ENCODE measurements at places on chromosomes 7 and 10.

GRCh38 chr10:104350127-104350635, 3.5 kb upstream of the CFAP58 start:
- DNase-seq: no peak

- DNase-seq: no peak
Observed at GRCh38 chr7:74338366-74339108, 49.3 kb downstream of the CLIP2 start.

DNA sequence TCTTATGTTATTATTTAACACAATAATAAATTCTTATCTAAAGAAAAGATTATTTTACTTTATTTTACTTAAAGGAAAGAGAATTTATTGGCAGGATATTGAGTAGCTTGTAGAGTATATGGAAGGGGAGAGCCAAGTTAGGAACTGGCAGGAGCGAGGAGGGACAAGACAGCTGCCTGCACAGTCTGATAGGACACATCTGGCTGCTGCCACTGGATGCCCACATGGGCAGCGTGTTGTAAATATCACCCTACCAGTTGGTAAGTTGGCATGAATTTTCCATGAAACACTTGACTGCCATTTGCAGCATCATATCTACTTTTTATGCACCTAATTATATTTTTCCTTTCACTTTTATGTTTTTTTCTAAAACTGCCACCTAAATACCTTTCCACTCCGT, 19.6 kb downstream of the SRI start:
- DNase-seq: no peak

- no peak for DNase-seq
Observed at GRCh38 chr10:71882813-71883659, 32.0 kb upstream of the PSAP start.

- DNase-seq: peak; percentile 56
Observed at GRCh38 chr7:25069900-25070443, 55.1 kb downstream of the CYCS start.

GRCh38 chr10:44898665-44899064, 12.5 kb upstream of the TMEM72 start:
- no peak for DNase-seq

GRCh38 chr10:112532189-112532588, 85.2 kb downstream of the VTI1A start:
- DNase-seq: no peak

GRCh38 chr7:129191272-129191671, 2.8 kb downstream of the SMO start:
- DNase-seq: no peak

GRCh38 chr10:77187376-77187999, 450.1 kb downstream of the KCNMA1 start:
- DNase-seq: no peak

DNA sequence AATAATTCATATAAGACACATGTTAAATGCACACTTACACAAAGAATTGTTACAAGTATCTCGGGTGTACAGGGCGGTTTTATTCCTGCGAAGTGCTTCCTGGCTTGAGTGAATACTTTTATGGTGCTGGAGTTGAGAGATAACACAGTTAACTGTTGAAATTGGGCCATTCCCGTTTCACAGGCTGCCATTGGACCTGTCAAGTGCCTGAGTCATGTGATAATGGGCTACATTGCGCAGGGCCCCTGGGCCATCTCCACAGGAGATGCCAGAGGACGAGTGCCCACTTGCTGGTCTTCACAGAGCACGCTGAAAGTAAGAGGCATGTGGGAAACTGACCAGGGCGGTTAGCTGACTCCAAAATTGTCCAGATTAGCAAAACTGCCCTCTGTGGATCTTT, 4.8 kb downstream of the FBH1 start:
- DNase-seq: no peak

DNA sequence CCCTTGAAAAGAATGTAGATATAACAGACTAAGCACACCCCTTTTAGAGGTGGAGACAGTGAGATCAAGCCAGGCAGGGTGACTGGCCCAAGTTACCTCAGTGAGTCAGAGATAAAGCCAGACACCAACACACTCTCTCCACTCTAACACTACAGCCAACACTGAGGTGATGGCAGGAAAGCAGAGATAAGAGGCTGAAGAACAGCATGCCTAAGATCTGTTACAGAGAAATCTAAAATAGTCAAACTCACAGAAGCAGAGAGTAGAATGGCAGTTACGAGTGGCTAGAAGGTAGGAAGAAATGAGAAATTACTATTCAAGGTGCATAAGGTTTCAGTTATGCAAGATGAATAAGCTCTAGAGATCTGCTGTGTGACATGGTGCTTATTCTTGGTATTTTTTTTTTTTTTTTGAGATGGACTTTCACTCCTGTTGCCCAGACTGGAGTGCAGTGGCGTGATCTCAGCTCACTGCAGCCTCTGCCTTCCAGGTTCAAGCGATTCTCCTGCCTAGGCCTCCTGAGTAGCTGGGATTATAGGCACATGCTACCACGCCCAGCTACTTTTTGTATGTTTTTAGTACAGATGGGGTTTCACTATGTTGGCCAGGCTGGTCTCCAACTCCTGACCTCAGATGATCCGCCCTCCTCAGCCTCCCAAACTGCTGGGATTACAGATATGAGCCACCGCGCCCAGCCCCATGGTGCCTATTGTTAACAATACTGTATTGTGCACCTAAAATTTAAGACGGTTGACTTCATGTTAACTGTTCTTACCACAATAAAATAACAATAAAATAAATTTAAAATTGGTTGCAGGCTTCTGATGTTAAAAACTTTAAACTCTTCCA, 28.7 kb downstream of the ICA1 start:
- DNase-seq: no peak

- DNase-seq: no peak
Observed at GRCh38 chr7:22997871-22998518, 15.9 kb downstream of the HYCC1 start.

GRCh38 chr10:131812736-131813604, 87.8 kb upstream of the PPP2R2D start:
- no peak for DNase-seq

DNA sequence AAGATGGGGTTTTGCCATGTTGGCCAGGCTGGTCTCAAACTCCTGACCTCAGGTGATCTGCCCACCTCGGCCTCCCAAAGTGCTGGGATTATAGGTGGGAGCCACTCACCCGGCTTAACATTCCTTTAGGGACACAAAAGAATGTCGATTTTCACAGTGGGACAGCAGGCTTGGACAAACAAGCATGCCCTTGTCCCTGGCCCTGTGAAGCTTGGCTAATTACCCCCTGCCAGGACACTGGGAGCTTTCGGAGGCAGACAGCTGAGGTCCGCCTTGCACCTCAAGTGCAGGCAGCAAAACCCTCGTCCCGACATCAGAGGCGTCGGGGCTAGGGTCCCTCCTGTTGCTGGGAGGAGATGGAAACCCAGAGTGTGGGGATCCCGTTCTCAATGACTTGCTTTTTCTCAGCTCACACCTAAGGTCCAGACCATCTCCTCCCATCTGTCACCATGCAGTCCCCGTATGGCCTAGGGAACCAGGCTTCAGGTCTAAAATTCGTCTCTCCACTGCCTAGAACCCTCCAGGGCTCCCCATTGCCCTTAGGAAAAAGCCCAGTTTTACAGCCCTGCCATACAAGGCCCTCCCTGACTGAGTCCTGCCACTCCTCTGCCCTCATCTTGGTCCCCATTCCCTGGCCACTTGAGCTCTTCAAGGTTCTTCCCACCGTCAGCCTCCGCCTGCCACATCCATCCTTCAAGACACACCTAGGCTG, 6.3 kb upstream of the CLIP2 start:
- no peak for DNase-seq

DNA sequence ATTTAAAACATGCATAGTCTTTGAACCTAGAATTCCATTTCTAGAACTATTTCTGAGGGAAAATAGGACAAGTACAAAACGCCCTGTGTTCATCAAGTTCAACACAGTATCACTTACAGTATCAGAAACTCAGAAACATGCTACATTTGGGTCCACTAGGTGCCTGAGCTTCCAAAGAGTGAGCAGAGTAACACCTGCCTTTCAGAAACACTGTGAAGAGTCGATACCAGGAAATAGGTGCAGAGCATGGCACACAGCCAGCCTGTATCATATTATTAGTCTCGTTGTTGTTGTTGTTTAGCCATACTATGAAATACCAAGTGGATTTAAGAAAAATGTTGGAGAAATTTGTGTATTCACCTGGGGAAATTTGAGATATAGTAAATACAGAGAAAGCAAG, 392.1 kb upstream of the MGMT start:
- no peak for DNase-seq

DNA sequence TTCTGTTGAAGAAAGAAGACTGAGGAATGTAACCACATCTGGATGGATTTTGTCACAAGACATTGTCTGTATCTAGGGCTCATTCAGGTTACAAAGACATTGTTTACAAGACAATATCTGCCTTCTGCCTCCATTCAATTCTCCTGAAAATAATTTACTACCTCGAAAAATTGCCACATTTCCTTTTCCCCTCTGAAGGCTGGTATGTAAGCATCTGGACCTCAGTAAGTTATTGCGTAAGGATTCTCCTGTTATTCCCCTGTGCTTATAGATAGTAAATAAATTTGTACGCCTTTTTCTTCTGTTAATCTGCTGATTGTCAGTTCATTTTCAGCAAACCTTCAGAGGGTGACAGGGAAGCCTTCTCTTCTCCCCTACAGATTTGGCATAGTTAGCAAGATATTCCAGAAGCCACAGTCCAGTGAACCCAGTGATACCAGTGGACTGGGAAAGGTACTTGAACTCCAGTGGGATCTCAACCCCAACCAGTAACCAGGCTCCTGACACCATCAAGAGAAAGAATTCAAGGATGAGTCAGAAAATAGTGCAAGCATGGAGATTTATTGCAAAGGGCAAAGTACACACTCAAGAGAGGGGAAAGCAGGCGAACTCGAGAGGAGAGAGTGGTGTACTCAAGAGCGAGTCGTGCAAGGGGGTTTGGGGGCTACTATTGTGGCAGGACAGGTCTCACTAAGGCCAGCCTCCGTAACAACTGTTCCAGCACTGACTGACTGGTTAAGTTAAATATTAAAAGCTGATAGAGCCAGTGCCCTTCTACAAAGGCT, 706.9 kb upstream of the GHITM start:
- no peak for DNase-seq

DNA sequence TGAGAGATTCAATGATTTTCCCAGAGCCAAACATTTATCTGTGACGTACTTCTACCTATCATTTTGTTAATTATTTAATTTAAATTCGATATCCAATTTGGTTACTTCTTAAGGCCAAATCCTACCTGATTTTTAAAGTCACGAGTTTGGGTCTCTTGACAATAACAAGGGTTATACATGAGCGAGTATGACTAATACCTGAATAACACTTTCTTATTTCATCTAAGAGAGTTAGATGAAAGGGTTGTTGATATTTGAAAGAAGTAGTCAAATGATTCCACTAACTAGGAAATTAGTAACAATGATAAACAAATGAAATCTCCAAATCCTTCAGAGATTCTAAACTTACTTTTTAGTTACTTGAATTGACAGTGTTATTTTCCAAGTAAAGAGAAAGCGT, 1086.9 kb downstream of the XPNPEP1 start:
- DNase-seq: no peak

DNA sequence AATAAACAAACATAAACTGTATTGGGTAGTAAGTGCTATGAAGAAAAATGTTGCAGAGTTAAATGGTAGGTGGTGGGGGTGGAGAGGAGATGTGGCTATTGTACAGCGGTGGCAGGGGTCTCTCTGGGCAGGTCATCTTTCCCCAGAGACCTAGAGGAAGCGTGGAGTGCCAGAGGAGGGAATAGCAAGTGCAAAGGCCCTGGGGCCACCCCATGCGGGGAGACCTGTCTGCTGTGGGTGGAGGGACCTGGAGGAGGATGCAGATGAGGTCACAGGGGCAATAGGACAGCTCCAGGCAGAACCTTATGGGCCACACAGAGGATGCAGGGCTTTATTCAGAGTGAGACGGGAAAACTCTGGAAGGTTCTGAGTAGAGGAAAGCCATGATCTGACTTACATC, 47.5 kb downstream of the DLG5 start:
- DNase-seq: no peak

- DNase-seq: no peak
Observed at GRCh38 chr10:7471720-7472367, 61.0 kb upstream of the SFMBT2 start.

DNA sequence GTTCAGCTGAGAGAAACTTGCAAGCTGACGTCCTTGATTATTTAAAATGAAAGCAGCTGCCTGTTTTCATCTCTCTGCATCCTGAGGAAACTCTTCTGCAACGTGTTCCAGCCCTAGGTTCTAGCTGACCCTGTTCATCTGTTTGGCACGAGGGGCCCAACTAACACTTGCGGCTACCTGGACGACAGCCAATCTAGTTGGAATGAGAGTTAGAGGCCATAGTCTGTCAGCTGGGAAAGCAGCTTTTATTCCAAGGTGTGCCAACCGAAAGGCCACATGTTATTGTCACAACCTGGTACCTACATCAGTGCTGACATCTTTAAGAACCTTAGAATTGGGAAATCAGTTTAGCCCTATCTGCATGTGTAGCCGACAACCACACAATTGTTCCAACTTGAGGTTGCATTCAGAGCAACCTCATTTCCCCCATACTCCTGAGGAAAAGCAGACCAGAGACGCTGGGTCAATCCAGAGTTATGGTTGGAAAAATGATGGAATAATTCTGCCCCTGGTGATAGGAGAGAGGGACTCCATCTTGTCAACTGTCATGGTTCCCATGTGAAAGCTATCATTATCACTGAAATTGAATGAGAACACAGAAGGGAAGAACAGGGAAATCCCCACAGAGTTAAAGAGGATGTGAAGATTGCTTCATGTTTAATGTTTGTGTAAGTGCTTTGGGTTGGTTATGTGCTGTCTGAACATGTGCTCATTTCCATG, 121.6 kb downstream of the EGFR start:
- DNase-seq: peak; percentile 37

GRCh38 chr7:15332956-15333355, 228.9 kb downstream of the AGMO start:
- no peak for DNase-seq

DNA sequence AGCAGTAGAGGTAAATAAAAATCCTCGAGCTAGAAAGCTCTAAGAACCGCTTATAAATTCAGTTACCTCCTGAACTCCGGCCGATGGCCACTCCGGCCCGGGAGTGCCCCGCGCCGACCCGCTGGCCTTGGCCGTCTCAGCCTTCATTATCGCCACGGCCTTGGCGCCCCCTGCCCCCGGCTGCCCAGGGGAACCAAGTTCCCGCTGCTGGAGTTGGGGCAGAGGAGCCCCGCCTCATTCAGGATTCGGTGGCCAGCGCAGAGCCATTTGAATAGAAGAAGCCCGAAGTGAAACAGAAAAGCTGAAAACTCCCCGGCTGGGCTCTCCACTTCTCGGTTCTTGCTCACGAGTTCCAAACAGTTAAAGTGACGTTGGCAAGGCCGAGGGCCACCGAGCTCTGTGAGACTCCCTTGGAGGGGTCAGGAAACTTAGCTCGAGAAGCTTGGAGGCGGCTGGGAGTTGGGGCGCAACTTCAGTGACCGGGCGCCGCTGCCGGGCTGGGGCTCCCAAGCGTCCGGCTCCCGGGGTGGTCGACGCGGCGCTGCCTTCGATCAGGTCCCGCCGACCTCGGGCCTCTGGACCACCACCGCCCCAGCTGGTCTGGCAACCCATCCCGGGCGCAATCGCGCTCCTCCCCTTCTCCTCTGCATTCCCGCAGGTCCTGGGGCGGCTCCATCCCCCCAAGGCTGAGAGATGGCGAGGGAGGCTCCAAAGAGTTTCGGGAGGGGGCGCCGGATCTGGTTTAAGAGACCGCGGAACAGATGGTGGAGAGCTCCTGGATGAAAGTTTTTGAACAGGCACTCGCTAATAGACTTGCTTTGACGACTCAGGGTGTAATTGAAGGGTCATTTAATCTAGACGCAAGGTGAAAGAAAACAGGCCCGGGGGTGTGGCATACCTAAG, 5.8 kb upstream of the FEZF1 start:
- DNase-seq: no peak

GRCh38 chr7:99141841-99142726, 1.8 kb downstream of the SMURF1 start:
- DNase-seq: peak; percentile 53

- no peak for DNase-seq
Observed at GRCh38 chr7:149834601-149835000, 3.6 kb upstream of the ZNF862 start.

Measured in AG04450 (cell line).